Adrenal gland (tissue), 19 donors: ENCODE measurements at places on chromosomes 3 and 15.

DNA sequence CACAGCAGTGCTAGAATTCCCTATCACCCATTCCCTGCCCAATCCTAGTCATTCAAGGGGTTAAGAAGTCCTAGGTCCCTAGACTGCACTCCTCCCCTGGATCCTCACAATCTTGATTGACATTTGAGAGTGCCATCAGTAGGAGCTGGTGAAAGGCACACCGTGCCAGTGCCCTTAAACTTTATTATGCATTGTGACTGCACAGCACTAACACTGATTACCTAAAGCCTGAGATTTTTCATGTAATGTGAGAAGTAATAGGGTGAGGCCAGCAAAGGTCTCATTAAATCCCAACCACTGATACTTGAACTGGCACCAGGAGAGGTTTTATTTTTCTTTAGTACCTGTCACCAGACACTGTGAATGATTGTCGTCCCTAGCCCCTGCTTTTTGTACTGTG is 16.3 kb downstream of the GXYLT2 start:
- H3K4me1 ChIP-seq = no peaks in the 10 kb centered on the region
- no peak overlapping the region for H3K4me3 ChIP-seq
- H3K36me3 ChIP-seq = no peaks in the 10 kb centered on the region
- no peaks in the 10 kb centered on the region for H3K27me3 ChIP-seq
- DNase-seq = no peak

GRCh38 chr15:39922462-39923092 is 2.5 kb upstream of the GPR176 start:
- peaks cover 8% of the 10 kb centered on the region for H3K27me3 ChIP-seq
- DNase-seq = no peak
- no peak overlapping the region for H3K4me3 ChIP-seq
- H3K36me3 ChIP-seq = no peaks in the 10 kb centered on the region

DNA sequence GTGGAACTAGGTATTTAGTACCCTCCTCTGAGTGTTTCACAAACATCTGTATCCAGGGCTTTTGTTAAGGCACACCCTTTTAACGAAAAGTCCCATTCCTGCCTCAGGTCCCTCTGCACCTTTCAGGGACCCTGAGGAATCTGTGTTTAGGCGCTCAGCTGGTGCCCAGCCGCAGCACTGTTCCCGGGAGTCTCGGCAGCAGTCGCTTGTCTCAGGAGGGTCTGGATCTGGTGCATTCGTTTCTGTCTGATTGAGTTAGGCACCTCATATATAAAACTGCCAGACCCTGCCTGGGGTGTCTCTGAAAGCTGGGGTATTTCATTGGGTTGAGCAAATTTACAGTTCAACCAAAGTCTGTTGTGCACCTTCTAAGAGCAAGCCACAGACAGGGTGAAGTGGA is 162.8 kb upstream of the TOPAZ1 start:
- no peak overlapping the region for H3K4me3 ChIP-seq
- H3K4me1 ChIP-seq = no peaks in the 10 kb centered on the region
- no peaks in the 10 kb centered on the region for H3K27me3 ChIP-seq
- no peak for DNase-seq

- peaks cover 8% of the 10 kb centered on the region for H3K27me3 ChIP-seq
- no peak overlapping the region for H3K27ac ChIP-seq
- DNase-seq = no peak
Observed at GRCh38 chr15:61661791-61662190, 398.5 kb downstream of the VPS13C start.

DNA sequence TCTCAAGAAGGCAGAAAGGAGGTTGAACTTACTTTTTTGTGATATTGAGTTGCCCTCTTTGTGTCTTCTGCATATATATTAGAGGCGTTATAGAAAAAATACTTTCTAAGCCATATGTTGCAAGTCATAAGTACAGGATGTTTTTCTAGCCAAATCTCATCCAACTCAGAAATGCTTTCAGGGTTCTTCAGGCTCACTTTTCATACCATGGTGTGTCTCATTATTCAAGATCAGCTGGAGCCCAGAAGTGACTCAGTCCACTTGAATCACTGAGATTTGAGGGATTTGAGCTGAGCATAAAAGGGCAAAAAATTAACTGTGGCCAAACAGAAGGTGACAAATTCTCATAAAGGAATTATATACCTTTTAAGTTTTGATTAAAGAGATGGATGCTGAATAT is 157.3 kb downstream of the WNT5A start:
- no peaks in the 10 kb centered on the region for H3K4me1 ChIP-seq
- no peak overlapping the region for H3K4me3 ChIP-seq
- H3K27ac ChIP-seq = no peak overlapping the region
- no peaks in the 10 kb centered on the region for H3K27me3 ChIP-seq

GRCh38 chr3:197392961-197393360 is 94.5 kb upstream of the DLG1 start:
- no peak for DNase-seq
- no peaks in the 10 kb centered on the region for H3K4me1 ChIP-seq
- H3K27ac ChIP-seq = no peak overlapping the region
- H3K27me3 ChIP-seq = no peaks in the 10 kb centered on the region
- no peak overlapping the region for H3K4me3 ChIP-seq

GRCh38 chr15:63331456-63331855 is 50.2 kb downstream of the CA12 start:
- no peak overlapping the region for H3K27ac ChIP-seq
- H3K4me1 ChIP-seq = no peaks in the 10 kb centered on the region
- no peak overlapping the region for H3K4me3 ChIP-seq
- no peak for DNase-seq
- H3K27me3 ChIP-seq = no peaks in the 10 kb centered on the region

DNA sequence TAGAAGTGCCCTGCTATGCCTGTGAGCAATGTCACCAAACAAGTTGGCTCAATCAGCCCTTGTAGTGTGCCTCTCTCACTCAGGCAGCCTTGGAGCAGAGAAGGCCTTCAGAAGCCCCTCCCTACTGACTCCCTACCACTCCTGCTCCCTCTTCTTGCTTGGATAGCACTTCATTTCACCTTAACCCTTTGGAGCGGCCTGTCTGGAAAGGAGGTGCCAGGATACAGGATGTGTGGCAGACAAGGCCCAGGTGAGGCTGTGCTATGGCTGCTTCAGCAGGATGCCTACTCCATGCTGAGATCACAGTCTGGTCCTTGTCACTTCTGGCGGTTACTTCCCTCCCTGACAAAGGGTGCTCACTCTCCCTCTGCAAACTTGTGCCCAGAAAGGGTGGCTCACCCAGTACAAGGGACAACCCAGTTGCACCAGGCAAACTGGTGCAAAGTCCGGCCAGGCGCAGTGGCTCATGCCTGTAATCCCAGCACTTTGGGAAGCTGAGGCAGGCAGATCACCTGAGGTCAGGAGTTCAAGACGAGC is 1.1 kb downstream of the MON1A start:
- DNase-seq = no peak
- no peaks in the 10 kb centered on the region for H3K4me1 ChIP-seq
- no peaks in the 10 kb centered on the region for H3K36me3 ChIP-seq
- no peaks in the 10 kb centered on the region for H3K27me3 ChIP-seq
- H3K4me3 ChIP-seq = no peak overlapping the region

DNA sequence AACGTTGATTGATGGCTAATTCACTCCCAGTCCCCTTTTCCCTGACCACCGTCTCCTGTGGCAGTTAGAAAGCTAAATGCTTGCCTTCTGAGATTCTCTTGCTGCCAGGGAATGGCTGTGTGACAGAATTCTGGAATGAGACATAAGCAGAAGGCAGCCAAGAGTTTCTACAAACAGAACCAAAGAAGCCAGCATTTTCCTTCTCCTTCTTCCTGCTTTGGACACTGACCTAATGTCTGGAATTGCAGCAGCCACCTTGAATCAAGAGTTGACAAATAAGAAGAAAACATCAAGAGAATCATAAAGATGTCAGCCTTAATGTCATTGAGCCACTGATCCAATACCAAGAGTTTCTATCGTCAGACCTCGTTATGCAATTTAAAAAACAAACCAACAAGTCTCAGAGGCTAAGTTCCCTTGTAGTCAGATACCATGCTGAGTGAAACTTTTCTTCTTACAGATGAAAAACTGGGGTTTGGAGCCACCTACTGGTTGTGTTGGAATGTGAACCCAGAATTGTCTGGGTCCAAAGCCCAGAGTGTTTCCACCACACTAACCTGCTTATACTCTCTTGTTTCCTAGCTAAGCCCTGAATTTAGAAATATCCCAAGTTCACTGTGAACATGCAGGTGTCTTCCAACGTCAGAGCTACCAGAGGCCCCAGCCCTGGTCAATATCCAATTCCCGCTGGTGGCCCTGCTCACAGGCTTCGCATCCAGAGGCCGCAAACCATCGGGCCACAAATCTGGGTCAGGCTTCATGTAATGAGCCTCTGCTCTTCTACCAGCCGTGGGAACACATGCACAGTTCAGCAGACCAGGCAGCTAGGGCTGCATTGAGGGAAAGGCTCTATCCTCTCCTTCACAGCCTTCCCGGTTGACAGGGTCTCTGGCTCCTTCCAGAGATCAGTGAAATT is 42.5 kb downstream of the MCF2L2 start:
- DNase-seq = peak; percentile 76
- H3K36me3 ChIP-seq = no peaks in the 10 kb centered on the region
- no peak overlapping the region for H3K4me3 ChIP-seq
- H3K27me3 ChIP-seq = no peaks in the 10 kb centered on the region

DNA sequence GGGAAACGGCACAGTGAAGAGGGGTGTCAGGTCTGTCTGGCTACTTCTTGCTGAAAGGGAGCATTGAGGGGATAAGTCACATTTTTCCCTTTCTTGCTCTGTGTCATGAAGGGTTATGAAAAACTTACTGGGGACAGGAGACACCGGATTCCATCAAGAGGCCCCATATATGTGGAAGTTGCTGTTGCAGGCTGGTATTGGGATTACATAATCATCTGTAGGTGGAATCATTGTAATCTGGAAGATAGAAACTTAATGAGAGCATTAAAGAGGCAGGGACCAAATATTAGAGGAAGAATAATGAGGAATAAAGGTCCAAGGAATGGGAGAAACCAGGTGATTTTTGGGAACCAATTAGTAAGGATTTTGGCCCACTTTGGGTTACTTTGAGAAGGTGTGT is 4.2 kb upstream of the TCAIM start:
- no peak overlapping the region for H3K27ac ChIP-seq
- H3K36me3 ChIP-seq = no peaks in the 10 kb centered on the region
- no peaks in the 10 kb centered on the region for H3K4me1 ChIP-seq
- H3K4me3 ChIP-seq = no peak overlapping the region
- DNase-seq = no peak
- H3K27me3 ChIP-seq = no peaks in the 10 kb centered on the region

GRCh38 chr3:3628676-3629328 is 170.4 kb upstream of the LRRN1 start:
- H3K36me3 ChIP-seq = no peaks in the 10 kb centered on the region
- H3K27me3 ChIP-seq = no peaks in the 10 kb centered on the region
- DNase-seq = no peak

DNA sequence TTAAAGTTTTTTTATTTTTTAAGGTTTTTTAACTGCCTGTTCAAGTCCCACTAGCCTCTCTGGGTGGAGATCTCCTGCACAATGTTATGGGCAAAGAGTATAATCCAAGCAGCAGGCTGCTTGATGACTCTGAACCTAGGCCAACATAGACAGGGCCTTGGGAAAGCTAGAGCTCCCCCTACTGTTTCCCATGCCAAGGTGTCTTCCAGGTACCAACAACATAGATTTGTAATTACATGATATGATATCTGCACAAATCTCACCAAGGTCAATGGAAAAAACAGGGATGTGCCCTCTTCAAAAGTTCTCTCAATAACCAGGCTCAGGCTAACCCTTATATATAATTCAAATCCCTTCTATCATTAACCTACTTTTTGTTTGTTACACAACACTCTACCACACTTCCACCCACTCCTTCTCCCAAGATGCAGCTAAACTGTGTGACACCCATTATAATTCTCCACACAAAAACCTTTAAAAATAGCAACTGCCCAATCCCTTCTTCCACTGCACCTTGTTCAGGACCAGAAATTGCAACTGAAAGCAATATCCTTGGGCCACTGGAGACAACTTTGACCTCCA is 43.8 kb downstream of the RBM15B start:
- peak; percentile 53 for DNase-seq
- no peaks in the 10 kb centered on the region for H3K4me1 ChIP-seq
- no peaks in the 10 kb centered on the region for H3K36me3 ChIP-seq
- no peak overlapping the region for H3K27ac ChIP-seq
- no peaks in the 10 kb centered on the region for H3K27me3 ChIP-seq

DNA sequence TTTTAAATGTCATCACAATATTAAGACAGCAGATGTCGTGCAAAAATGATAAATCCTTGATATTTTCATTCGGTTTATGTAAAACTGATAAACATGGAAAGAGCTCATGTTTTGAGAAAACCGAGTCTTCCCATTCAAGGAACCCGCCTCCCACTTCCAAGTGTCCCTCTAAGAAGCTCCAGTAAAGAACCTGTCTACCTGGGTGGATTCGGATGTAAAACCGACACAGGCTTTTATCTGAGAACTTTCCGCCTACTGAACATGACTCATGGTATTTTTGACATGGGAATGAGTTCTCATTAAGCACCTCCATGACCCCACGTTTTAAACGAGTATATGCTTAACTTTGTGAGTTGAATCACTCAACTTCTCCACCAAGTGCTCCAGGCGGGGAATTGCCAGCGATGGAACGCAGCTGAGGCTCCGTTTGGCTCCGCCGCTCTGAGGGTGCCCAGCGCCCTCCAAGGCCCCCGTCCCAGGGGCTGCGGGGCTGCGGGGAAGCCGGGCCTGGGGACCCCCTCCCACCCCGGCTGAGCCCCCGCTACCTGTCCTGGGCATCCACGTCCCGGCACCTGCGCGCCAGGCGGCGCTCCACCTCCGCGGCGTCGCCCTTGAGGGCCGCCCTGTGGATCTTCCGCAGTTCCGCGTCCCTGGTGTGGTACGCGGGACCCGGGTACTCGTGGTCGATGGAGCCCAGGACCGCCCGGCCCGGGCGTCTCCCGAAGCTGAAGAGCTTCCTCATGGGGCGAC is 119.9 kb downstream of the LMLN start:
- H3K4me1 ChIP-seq = peaks cover 14% of the 10 kb centered on the region
- H3K4me3 ChIP-seq = no peak overlapping the region
- no peak overlapping the region for H3K27ac ChIP-seq
- peaks cover 73% of the 10 kb centered on the region for H3K27me3 ChIP-seq
- DNase-seq = no peak
- H3K36me3 ChIP-seq = no peaks in the 10 kb centered on the region

DNA sequence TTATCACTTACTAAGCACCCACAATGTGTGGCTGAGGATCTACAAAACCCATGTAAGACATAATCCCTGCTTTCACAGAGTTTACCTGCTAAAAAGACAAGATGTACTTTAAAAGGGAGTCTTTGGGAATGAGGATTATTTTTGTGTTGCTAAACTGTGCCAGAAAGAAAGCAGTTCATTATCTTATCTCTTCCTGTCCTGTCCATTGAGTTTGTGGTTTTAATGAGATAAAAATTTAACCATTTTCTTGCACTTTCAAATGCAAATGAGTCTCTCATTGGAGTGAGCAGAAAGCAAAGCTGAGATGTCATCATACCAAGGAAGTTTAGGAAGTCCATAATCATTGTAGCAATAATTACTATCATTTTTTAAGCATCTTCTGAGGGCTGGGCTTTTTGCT is 231.2 kb upstream of the ADAMTS9 start:
- H3K27me3 ChIP-seq = no peaks in the 10 kb centered on the region
- no peak for DNase-seq
- no peak overlapping the region for H3K4me3 ChIP-seq
- no peak overlapping the region for H3K27ac ChIP-seq
- H3K36me3 ChIP-seq = no peaks in the 10 kb centered on the region
